ENCODE measurements at places on chromosomes 16 and 17.

- no peak for DNase-seq
Observed at GRCh38 chr16:81855552-81856153, 76.6 kb downstream of the PLCG2 start.

GRCh38 chr16:86520317-86521210 lies 10.2 kb downstream of the FOXF1 start:
- no peak for DNase-seq

DNA sequence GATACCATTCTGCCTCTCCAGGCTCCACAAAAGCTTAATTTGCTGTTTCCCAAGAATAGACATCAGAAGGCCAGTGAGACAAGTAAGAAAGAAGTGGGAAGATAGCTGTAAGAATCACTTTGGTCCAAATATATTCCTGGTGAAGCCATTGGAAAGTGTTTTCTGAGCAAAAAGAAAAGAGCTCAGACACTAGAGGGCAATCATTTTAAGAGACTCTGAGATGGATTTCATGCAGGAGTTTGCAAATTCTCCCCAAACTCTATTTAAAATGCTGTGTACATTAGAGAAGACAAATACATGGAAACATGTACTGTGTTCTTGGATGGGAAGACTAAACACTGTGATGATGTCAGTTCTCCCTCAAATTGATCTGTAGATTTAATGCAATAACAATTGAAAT lies 8.0 kb upstream of the SLC6A2 start:
- DNase-seq: no peak

DNA sequence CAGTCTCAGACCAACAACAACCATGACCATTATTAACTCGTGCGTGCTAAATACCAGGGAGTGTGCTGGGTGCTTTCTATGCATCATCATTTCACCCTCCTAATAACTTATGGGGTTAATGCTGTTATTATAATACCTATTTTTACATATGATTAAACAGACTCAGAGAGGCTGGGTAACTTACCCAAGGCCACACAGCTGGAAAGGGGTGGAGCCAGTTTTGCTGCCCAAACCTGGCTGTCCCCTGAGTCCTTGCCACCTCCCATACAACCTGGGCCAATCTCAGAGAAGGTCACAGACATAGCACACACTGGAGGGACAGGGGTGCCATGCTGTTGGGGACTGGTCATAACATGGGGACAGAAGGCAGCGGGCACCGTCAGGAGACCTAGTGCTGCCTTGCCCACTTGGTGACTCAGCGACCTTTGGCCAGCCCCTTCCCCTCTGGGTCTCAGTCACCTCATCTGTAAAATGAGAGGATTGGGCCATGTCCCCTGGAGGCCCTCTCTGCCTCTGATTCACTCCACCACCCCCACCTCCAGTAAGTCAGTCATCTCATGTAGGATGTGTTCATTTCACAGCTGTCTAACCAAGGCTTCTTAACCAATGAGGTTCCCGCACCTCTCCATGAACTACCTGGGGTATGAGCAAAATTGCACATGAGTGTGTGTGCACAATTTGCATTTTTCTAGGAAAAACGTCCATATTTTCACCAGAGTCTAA lies 11.4 kb upstream of the FADS6 start:
- DNase-seq: no peak

DNA sequence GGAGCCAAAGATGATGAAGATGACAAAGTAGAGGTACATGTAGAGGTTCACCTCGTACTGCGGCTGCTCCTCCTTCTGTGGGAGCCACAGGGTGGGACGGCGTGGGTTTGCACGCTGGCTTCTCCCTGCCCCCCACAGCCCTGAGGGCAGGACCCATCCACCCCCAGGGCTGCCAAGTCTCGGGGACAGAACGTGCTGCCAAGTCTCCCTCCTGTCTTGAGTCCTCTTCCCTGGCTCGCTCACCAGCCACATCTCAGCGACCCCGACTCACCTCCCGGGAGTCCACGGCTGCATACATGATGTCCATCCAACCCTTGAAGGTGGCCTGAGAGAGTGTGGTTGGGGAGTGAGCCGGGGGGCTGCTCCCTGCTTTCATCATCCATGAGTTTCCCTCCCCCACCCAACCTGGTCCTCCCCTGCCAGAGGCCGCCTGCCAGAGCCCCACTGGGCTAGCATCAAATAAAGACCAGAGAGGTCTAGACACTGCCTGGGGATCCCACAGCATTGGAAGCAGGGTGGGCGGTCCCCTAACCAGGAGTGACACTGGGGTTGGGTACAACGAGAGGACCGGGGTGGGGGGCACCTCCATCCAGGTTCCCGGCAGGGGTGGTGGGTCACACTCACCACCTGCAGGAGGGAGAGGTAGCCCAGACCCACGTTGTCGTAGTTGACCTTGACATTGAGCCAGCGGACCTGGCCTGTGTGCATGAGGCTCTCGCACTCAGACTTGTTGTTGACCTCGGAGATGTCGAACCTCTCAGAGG lies 12.8 kb upstream of the CD79B start:
- no peak for DNase-seq

DNA sequence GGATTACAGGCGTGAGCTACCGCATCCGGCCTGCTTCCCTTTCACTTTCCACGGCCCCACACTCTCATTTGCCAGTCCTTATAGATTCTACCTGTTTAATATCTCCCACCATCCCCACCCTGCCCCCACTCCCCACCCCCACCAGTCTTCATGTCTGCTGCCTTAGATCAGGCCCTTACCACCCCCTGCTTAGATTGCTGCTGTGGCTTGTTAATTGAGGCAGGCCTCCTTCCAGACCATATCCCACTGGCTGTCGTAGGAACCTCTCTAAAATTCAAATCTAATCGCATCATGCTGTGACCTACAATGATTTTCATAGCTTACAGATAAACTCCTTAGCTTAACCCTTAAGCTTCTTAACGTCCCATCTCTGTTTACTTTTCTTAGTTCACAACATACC lies 4.9 kb downstream of the IQCK start:
- no peak for DNase-seq

GRCh38 chr17:59505610-59506276 lies 59.7 kb upstream of the DHX40 start:
- DNase-seq: no peak

- no peak for DNase-seq
Observed at GRCh38 chr17:385836-386140, 33.2 kb upstream of the RPH3AL start.

GRCh38 chr16:66207139-66207882 lies 159.2 kb upstream of the CDH5 start:
- DNase-seq: no peak

DNA sequence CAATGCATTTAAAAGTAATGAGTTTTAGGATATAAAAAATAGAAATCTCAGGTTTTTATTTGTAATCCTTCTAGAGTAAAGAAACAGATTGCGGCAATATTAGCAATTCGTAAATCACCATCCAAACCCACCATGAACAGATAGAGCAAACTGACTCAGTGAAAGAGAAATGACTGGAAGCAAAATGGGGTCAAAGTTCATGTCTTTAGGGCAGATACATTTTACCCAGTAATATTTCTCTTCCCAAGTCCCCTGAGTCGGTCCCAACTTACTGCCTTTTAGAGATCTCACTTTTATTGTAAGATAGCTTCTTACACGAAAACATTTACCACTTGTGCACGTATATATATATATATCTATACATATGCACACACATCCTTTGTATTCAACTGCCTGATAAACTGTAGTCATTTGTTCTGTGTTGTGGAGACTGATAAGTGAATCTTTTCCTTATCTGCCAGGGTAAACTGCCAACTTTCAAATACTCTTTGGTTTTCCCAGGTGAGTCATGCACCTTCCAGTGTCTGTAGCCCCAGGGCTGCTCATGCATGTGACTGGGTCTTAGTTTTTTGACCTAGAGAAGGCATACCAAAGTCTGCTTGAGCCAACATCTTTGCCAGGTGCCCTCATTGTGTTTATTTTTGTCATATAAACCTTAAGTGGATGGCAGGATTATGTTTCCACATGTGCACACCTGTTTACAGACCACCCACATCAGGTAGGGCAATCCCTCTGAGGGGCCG lies 7.8 kb upstream of the IRF8 start:
- DNase-seq: no peak

DNA sequence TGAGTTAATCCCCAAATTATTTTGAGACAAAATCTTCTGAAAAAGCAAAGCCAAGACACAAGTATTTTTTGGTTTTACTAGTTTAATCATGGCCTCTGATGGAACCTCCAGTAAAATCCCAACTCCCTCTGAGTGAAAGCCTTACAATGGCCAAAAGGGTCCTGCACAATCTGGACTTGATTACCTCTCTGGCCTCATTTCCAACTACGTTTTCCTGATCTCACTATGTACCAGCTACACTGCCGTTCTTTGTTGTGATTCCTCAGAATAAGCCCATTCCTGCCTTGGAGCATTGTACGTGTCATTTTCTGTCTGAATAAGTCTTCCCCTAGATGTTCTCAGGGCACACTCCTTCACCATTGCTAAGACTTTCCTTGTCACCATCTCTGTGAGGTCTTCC lies 37.3 kb downstream of the SPOP start:
- no peak for DNase-seq

GRCh38 chr16:12168074-12169000 lies 191.8 kb downstream of the SNX29 start:
- peak; percentile 42 for DNase-seq

DNA sequence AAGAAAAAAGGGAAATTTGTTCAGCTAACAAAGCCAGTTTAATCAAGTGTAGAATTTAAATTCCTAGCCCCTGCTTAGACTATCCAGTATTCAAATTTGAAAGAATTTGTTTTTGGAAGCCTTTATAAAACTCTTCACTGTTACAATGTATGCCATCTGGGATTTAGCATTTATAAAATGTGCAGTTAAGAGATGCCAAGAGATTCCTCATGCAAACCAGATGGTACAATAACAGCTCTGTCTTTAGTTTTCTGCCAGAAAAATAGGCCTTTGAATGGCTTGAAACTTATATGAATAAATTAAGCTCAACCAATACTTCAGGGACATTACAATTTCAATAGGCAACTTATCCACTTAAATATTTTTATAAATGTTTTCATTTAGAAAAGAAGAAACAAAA lies 6.8 kb upstream of the ANKS4B start:
- DNase-seq: no peak

GRCh38 chr17:48644910-48645557 lies 18.9 kb upstream of the HOXB9 start:
- DNase-seq: no peak

GRCh38 chr17:50865060-50865867 lies 890 bp downstream of the TOB1 start:
- DNase-seq: peak; percentile 78

DNA sequence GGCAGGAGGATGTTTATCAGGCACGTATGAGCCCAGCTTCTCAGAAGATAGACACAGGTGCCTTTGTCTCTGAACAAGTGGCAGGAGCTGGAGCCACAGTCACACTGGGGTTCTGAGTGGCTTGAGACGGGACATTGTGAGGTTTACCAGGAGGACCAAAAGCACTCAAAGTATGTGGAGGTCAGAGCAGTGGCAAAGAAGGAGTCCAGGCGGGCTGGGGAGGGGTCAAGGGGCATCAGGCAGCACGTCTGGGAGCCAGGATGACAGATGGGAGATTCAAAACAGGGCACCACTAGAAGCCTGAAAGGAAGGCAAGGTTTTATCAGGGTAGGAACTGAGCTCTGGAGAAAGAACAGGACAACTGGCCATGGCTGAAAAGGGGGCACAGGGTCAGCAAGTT lies 67.2 kb upstream of the MARCHF10 start:
- no peak for DNase-seq

- DNase-seq: peak; percentile 17
Observed at GRCh38 chr17:3026856-3027751, 36.3 kb downstream of the OR1D5 start.

GRCh38 chr16:50671644-50672260 lies 9.4 kb downstream of the SNX20 start:
- no peak for DNase-seq

- no peak for DNase-seq
Observed at GRCh38 chr17:74077231-74077630, 126.2 kb upstream of the RPL38 start.

DNA sequence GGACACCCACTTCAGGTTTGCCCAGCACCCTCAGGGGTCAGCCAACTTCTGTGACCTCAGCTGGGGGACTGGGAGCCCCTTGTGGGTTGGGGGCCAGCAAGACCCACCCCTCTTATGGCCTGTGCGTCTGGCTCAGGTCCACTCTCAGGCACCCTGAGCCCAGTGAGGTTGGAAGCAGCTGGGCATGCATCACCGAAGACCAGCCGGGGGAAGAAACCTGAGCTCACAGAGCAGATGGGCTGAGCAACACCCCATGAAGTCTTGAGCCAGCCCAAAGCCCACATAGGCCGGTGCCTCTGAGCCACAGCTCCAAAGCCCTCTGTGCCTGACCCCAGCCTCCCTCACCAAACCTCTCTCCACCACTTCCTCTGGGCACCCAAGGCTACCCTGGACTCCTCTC lies 166.7 kb downstream of the RBFOX3 start:
- no peak for DNase-seq

DNA sequence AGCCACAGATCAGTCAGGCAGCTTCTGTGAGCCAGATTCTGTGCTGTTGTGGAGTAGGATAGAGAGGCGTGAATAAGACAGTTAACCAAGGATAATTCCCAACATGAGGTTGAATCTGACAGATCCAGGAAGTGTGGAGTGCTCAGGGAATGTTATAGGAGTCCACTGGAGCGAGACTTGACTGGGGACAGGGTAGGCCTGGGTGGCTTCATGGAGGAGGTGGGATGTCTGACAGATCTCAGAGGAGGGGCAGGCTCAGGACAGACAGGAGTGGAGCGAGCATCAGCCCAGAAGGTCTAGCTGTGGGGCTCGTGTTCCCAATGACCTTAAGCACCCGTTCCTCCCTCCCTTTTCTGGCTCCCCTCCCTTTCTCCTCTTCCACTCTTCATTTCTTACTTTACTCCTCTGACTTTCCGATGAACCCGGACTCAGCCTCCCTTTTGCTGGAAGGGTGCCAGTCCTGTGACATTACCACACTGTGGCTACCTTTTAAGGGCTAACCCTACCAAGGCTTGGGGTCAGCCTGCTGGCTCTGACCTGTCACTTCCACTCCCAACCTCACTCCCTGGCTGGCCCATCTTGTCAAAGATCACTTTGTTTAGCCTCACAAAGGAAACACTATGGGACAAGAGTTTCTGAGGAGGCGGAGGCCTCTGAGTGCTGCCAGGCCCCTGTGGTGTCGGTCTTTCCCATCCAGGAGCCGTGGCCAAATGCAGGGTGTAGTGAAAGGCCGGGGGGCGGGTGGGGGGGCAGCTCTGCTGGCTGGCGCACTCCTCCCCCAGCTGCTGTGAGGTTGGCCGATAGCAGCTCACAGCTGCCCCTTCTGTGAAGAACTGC lies 28.5 kb upstream of the EFCAB13 start:
- DNase-seq: peak; percentile 76

DNA sequence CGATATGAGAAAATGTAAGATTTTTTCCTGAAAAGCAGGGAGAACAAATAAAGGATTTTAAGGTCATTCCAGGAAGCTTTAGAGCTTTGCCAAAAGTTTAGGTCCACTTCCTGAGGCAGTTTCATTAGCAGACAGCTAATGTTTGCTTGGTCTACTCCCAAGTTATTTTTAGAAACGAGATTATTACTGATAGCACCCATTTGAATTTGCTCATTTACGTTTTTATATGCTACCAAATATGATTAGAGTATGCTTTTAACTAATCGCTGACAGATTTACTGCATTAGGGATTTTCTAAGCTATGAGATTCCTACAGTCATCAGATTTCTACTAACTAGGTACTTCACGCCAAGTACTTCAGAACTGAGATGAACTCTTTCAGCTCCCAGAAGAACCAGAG lies 98.1 kb downstream of the WNT3 start:
- DNase-seq: no peak
